ENCODE measurements at places on chromosomes 16 and 17.

GRCh38 chr17:46783031-46783593, 35.4 kb downstream of the WNT3 start:
- DNase-seq, result no peak

- DNase-seq, result no peak
Measured at GRCh38 chr16:28164140-28164539, 47.6 kb downstream of the XPO6 start.

DNA sequence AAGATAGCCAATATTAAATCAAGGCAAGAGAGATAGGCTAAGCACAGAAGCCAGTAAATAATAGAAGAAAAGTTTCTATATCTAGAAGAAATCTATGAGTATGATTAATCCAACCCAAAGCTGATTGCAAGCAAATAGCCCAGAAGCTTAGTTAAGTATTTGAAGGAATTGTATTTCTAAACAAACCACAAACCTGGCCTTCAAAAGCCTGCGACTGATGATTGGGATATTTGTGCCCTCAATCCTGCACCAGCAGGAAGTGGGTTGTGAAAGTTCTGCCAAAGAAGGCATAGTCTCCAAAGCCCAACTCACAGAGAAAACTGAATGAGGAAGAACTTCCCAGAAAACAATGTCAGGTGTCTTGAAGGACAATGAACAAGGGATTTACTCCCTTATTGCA, 114.5 kb upstream of the C17orf78 start:
- no peak for DNase-seq

GRCh38 chr17:28142305-28142704, 99.8 kb downstream of the NLK start:
- no peak for DNase-seq

DNA sequence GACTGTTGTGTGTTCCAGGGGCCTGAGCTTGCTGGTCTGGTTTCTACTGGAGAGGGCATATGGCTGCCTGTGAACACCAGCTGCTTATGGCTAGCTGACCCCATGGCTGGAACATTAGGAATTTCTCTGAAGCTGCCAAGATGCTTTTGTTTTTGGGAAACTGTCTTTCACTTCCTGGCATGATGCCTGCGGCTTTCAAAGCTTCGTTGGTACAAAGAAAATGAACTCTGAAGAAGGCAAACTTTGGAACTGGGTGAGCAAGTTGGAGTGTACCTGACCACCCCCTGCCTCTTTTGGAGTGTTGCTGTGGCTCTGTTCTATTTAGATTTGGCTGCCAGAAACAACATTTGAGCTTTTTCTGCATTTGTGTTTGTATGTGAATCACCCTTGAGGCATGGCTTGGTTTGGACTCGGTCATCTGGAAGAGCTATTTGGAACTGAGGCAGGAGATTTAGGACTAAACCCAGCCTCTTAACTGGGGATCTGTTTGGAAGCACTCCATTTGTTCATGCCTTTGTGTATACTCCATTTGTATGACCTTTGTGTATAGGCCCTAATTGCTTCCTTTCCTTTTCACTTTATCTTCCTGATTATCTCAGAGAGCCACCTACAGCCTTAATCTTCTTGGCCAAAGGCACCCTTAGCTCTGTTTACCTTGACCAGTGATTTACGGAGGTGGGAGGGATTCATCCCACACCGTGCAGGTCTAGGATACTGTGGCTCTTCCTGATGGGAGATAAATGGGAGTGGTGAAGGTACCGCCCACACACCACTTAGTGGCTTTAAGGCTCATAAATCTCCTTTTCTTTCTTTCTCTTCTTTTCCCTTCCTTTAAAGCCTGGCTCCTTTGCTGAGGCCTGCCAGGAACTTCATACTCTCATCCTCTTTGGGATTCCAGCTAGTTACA, 7.3 kb upstream of the CPHXL start:
- no peak for DNase-seq

DNA sequence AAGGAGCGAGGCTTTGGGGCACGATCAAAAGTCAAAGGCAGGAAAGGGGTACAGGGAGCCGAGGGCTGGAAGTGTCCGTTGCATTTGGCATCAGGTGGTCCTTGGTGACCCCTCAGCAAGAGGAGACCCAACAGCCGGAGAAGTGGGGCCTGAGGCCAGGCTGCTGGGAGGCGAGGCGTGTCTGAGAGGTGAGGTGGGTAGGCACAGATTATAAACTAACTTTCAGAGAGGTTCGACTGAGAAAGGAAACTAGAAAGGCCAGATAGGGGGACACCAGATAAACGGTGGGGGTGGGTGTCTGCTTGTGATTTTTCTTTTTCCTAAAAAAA, 3.6 kb downstream of the PECAM1 start:
- no peak for DNase-seq

DNA sequence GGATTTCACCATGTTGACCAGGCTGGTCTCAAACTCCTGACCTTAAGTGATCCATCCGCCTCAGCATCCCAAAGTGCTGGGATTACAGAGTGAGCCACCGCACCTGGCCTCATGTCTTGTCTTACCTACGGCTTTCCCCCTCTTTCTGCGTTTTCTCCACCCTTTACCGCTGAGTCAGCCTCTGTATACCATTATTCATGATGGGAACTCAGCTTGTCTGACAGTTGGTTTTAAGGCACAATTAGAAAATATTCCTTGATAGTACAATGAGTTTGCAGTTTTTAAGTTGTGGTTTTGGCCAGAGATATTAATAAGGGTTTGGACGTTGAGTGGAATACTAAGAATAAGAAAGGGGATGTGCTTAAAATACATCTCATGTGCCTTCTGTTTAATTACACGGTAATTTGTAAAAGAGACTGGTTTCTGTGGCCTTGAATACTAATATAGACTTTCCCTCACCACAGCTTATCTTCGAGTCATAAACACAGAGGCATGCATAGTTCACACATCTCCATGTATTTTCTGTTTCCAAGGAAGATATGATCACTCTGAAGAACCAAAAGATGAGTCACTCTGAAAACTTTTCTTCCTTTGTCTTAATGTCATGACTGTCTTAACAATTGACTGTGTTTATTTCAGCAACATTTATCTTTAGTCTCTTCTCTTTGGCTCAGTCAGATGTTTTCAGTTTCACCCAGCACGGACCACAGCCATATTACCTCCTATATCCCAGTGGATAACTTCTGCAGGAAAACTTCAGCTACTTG, 54.4 kb downstream of the PITPNC1 start:
- DNase-seq, result no peak

GRCh38 chr17:63695889-63696288, 4.0 kb downstream of the LIMD2 start:
- no peak for DNase-seq

GRCh38 chr17:43418441-43419374, 19.9 kb downstream of the ARL4D start:
- DNase-seq, result no peak

DNA sequence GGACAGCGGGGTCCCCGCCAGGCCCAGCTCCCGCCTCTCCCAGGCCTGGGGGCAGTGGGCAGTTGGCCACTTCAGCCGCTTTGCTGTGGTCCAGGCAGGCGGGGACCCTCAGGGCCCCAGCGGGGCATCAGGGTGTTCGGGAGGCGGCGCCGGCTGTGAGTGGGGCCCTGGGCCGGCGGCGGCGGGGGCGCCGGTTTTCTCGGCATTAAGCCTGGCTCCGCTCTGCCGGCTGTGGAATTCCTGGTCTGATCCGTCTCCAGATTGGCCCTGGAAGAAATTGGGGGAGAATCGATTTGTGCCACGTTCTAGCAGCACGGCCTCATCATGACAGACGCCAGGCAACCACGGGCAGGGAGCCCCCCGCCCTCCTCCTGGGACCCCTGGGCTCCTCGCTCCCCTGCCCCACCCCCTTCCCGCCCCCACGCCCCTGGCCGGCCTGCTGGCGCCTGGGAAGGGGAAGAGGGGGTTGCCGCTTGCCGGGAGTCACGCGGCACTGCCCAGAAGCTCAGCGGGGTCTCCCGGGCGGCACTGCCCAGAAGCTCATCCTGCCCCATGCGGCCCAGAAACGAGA, 28.6 kb upstream of the SSTR5 start:
- DNase-seq, result no peak

GRCh38 chr17:76250141-76250540, 9.8 kb upstream of the RNF157 start:
- peak; percentile 13 for DNase-seq

DNA sequence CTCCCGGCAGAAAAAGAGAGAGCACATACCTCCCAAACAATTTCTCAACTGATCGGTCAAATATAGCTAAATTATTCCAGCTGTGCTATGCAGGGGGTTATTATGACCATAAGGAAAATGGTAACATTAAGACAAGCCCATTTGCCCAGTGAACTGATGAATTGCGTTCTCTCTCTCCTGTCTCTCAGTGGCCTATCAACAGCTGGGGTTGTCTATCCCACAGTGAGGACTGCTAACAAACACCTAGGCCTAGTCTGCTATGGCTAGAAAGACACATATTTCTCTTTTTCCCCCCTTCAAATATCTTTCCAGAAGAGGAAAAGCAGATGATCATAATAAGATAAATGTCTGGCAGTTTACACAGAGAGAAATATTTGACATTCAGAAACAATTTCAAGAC, 263.8 kb upstream of the ELAC2 start:
- no peak for DNase-seq

DNA sequence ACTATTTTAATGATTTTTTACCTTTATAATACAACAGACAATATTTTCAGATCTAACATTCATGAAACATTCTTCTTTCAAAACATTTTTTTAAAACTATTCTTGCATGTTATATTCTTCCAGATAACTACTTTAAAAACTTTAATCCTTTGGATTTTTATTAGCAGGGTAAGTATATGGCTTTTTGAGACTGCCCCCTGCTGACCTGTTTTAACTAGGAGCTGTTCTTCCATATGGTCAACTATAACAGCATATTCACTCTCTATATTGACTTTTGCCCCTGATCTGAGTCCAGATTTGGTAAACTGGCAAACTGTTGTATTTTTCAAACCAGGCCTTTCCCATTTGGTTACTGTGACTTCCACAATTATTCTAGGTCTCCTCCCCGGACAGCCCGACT, 16.5 kb downstream of the ZNF18 start:
- no peak for DNase-seq

GRCh38 chr16:79811541-79811940, 211.0 kb upstream of the MAF start:
- DNase-seq, result no peak

DNA sequence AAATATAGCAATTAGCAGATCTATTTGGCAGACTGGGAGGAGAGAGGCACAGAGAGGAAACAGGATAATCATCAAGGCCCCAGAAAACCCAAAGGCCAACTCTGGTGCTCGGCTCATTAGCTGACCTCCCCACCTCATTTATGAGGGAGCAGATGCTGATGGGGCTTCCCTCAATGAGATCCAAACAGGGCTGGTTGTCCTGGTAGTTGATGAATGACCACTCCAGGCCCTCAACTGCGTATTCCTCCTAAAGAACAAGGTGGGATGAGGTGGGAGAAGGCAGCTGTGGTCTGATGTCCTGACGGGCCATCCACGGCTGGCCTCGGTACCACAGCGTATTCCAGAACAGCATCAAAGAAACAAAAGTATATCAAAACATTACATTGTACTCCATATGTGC, 20.8 kb downstream of the ZNHIT3 start:
- DNase-seq, result no peak

DNA sequence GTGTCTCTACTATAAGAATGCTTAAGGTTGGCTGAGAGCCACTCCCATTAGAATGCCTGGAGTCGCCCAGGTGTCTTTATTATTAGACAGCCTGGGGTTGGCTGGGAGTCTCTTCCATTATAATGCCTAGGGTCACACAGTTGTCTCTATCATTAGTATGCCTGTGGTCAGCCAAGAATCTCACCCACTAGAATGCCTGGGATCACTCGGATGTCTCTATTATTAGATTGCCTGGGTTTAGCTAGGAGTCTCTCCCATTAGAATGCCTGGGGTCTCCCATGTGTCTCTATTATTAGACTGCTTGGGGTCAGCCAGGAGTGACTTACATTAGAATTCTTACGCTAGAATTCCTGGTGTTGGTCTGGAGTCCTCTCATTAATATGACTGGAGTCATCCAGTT, 2255.3 kb downstream of the TP53TG3F start:
- DNase-seq, result no peak

GRCh38 chr17:50599606-50600005, 35.1 kb upstream of the ABCC3 start:
- DNase-seq, result no peak

DNA sequence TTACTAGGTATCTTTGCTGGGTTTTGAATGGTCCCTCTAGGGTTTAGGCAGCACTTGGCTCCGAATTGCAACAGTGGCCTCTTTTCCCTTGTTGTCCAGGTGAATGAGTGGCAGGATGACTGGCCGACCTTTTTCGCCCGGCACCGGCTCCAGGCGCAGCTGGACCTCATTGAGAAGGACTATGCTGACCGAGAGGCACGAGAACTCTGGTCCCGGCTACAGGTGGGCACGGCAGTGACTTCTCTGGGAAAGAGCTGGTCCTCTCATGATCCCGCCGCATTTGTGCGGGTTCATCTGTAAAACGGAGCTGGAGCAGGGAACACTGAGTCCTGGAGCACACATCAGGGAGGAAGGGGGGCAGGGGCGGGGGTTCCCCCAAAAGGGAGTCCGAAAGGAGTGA, 3.1 kb upstream of the TBCD start:
- DNase-seq, result no peak

- no peak for DNase-seq
Measured at GRCh38 chr17:4853208-4853671, 20.1 kb downstream of the MINK1 start.

- peak; percentile 64 for DNase-seq
Measured at GRCh38 chr16:24504472-24505345, 34.7 kb upstream of the RBBP6 start.

GRCh38 chr16:4361944-4362311, 9.7 kb upstream of the VASN start:
- DNase-seq, result no peak

DNA sequence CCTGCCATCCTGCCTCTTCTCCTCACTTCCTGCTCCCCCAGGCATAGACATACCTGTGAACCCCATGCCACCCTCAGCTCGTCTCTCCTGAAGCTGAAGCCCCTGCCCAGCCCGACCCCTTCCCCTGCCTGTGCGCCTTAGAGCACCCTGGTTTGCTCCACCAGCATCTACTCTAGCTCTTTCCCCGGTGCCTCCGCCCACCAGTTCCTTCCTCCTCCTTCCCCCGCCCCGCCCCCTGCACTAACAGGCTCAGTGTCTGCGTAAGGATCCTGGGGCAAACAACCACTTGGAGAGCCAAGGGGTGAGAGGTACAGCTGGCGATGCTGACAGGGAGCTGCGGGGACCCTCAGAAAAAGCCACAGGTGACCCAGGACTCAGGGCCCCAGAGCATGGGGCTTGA, 1.9 kb downstream of the GPR142 start:
- DNase-seq, result peak; percentile 76

GRCh38 chr17:39540611-39541010, 67.1 kb downstream of the NEUROD2 start:
- DNase-seq, result no peak

- DNase-seq, result no peak
Measured at GRCh38 chr16:29683543-29684090, 4.6 kb downstream of the QPRT start.

- no peak for DNase-seq
Measured at GRCh38 chr16:89923640-89924296, 626 bp downstream of the TUBB3 start.

GRCh38 chr17:57211543-57211942, 44.8 kb upstream of the MSI2 start:
- no peak for DNase-seq

- no peak for DNase-seq
Measured at GRCh38 chr17:305090-305976, 47.3 kb downstream of the RPH3AL start.

- no peak for DNase-seq
Measured at GRCh38 chr16:55641430-55642056, 14.2 kb upstream of the SLC6A2 start.
